ENCODE measurements at places on chromosomes 3 and 15.

GRCh38 chr3:117264204-117264994 is 554.8 kb downstream of the TUSC7 start:
- no peak for DNase-seq

GRCh38 chr3:49020330-49021212 is 1.4 kb upstream of the NDUFAF3 start:
- DNase-seq = no peak

- DNase-seq = no peak
These were observed 53.7 kb downstream of the CHSY1 start for GRCh38 chr15:101198031-101198575.

DNA sequence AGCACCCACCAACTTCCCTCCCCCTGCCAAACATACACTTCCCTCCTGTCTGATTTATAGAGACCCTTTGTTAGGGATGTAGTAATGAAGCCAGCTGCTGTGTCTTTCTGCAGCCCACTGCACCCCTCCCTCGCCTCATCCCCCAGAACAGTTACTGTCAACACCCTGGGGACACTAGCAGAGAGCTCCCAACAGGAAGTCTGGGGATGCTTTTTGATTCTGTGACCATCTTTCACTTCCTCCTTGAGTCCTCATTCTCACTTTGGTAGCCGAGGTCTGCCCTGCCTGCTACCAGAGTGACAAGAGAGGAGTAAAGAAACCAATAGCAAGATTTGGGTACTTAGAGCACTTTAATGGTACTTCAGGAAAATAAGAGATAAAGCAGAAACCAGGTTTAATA is 201.6 kb downstream of the SATB1 start:
- no peak for DNase-seq

DNA sequence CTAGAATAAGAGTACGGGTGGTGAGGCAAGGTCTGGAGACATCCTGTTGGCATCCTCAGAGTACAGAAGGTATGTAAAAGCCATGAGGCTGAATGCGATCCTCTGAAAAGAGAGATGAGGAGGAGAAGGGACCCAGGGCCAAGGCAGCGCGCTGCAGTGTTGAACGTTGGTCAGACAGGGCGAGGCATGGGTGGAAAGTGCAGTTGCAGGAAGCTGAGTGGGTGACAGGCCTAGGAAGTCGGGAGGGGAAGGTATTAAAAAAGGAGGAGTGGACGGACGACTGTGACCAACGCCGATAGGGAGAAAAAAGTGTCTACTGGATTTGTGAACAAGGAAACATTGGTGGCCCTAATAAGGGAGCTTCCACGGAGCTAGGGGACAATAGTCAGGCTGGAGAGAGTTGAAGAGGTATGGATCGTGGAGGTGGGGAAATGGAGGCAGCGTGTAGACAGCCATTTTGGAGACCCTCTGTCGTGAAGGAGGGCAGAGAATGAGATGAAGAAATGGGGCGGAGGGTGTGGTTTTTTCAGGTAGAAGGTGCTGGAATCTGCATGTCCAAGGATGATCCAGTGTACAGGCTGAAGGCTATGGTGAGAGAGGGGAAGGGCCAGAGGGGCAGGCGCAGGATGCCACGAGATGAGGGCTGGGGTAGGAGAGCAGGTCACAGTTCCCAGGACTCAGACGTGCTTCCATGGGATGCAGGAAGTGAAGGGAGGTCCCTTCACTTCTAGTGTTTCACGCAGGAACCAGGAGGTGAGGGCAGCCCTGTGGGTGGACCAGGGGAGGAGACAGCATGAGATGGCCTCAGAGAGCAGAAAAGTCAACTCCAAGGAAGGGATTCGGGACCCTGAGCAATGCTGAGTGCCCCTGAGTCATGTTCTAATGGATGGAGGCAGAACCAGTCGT is 115.9 kb downstream of the ASB7 start:
- DNase-seq = no peak

- DNase-seq = no peak
These were observed 36.7 kb downstream of the CCDC33 start for GRCh38 chr15:74272812-74273211.

DNA sequence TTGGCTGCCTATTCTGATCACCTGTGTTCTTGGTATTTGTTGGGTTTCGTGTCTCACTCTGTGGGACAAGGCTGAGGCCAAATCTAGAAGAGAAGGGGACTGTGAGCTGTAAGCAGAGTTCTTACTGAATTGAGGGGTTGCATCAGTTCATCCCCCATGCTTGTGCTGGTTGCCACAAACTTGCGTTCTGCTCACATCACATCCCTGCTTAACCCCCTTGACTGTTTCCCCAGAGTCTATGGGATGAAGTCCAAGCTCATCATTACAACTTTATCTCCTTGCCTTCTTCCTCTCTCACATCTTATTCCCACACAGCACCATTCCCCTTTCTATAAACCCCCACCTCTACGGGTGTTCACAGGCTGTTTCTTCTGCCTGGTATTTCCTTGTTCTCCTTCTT is 143.8 kb upstream of the ABHD17C start:
- DNase-seq = no peak

GRCh38 chr3:24067483-24067882 is 122.4 kb downstream of the NR1D2 start:
- DNase-seq = no peak
